Activated T-helper 2 cell treated with anti-CD3 and anti-CD28 coated beads, Interferon-gamma antibody, Interleukin-2, Interleukin-4, amounts not matched to agents 10 μg/mL and 5 μg/mL and 100 μg/mL, durations not matched to agents 14 hours and 24 hours and 36 hours (primary cell): ENCODE measurements at places on chromosomes 1 and 21. TPM values are rescaled to one million over a fixed set of nuclear protein-coding genes. Genes with fewer than 3 reads are reported as not detected.

DNA sequence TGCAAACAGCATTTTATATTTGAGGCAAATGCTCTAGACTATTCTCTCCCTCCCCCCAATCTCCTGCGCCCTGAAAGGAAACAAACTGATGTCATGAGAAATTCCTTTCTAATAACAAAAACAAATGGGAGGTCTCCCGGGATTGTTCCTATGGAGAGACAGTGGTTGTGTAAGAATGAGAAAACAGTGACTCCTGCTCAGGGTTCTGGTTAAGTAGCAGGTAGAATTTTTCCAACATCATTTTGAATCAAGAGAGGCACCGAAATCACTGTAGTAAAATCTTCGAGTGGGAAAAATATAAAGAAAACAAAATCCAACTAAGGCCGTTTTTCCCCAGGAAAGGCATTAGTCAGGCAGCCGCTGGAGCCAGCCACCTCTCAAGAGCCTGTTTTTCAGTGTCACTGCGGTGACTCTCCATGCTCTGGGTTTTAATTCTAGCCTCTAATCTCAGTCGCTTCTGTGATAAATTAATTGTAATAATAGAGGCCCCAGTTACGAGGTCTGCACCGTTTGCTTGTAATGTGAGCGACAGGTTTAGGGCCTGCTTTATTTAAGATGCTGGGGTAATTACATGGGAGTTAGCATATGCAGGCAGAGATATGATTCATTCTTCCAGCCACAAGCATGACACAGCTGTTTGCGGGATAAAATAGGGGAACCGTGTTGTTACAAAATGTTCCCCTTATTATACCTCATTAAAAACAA, 80.3 kb downstream of the RNF220 start:
- DNase-seq, result no peak

DNA sequence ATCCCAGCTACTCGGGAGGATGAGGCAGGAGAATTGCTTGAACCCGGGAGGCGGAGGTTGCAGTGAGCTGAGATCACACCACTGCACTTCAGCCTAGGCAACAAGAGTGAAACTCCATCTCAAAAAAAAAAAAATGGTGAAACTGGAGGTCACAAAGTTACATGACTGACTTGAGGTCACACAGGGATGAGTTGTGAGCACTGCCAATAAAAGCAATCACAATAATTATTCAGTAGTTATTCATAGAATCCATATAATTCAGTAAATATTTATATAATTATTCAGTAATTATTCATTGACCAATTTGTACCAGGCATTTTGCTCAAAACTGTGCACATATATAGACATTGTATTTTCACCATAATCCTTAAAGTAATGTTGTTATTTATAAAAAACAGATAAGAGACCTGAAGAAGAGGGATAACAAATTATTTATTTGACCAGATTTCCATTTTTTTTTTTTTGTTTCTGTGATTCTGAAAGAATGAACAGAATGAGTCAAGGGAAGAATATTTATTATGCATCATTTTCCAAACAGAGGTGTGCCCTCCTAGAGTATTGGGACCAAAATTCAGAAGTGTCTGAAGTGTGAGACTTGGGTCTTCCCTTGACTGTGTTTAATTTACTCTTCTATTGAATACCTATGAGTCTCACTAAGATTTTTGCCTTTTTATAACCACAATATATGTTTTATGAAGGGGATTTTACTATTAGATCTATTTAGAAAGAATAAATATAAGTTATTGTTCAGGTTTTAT, 43.0 kb downstream of the PRKAB2 start:
- no peak for DNase-seq

DNA sequence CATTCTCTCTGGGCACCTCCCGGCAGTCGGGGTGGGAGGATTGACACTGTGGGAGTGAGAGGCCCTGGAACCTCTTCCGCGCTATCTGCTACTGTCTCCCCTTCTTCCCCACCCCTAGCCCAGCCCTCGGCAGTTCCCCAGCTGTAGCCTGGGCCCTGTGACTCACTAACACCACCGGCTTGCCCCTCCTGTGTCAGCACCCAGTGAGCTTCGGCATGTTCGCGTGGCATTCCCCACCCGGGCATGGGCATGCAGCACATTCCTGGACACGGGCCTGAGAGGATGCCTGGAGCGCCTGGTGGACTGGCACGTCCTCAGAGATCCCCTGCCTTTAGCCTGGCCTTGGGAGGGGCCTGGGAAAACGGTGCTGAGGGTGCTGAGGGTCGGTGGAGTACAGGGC, 1.3 kb downstream of the CDK18 start:
- DNase-seq, result no peak

The OR10J1 gene
- total RNA-seq, result not detected in 2 replicates

The KCNQ4 gene
- 0.57 and 0.78 TPM in 2 replicates for total RNA-seq

The CROCC gene
- 25.7 and 28.6 TPM in 2 replicates for total RNA-seq

DNA sequence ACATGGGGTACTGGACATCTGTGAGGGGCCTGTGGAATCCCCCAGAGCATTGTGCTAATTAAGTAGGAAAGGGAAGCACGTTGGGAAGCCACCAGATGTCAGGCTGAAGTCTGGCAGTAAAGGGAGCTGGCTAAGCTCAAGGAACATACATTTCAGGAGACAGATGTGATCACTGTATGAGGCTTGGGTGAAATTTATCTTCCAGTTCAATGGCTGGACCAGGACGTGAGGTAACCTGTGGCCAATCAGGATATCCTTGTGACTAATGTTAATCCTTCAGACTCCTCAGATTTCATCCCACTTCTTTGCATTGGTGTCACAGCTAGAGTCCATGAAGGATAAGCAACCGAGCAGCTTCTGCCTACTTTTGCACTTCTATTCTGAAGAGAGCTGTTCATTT, 110.2 kb upstream of the APP start:
- no peak for DNase-seq

- DNase-seq, result no peak
Measured at GRCh38 chr1:82377201-82377884, 576.6 kb downstream of the ADGRL2 start.

- no peak for DNase-seq
Measured at GRCh38 chr1:55717111-55717510, 501.9 kb upstream of the USP24 start.

DNA sequence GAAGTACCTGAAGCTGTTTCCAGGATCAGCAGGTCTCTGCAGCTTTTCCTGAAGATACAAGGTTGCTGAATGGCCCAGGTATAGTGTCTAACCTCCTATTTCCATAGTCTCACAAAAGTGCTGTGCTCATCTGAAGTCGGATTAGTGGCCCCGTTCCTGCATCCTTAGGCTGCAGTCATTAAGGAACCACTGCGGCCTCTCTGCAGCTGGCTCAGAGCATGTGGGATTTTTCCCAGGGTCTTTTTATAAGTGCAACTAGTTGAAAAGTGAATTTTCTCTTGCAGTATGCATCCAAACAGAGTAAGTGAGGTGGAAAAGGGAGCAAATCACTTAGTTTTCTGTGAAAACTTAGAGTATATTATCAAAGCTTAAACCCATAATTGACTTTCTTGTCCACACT, 565.3 kb upstream of the NEGR1 start:
- no peak for DNase-seq

- no peak for DNase-seq
Measured at GRCh38 chr1:247701338-247701737, 15.1 kb downstream of the OR6F1 start.

The PAX7 gene
- total RNA-seq, result not detected in 2 replicates

DNA sequence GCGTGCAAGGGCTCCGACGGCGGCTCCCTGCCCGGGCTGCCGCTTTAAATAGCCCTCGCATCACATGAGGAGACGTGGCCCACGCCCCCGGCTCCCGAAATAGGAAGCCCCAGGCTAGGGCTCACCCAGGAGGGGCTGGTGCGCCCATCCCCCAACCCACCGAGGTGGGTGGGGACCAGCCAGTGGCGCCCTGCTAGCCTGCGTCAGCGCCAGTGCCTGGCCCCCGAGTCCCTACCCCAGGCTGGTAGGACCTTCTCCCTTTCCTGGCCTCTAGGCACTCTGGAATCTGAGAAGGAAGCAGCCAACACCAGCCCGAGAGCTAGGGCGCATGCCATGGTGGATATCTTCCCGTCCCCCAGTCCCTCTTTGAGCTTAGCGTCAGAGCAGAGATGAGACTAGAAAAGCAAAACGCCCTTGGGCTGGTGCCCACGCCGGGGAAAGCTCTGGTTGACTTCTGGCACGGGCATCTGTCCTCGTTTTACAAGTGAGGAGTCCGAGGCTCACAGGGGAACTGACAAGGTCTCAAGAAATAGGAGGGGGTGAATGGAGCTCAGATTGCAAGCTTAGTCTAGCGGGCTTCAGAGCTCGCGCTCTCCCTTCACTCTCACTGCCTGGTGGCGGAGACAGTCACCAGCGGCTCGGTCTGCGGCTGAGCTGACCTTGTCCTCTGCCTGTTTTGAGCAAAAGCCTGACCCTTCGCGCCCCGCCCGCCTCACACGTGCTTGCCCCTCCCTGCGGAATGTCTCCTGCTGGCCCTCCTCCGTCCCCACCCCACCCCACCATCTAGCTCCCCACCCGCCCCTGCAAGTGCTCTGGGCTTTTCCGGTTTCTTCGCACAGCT, at the start of gene FABP3:
Gene FABP3 (minus strand): TSS at position 21 of the 841 bp plus-strand sequence. CDS start 62 bp downstream, outside the sequence.
- no peak for DNase-seq

- no peak for DNase-seq
Measured at GRCh38 chr21:34534522-34534921, 22.5 kb upstream of the KCNE1 start.
